ENCODE measurements at places on chromosomes 6 and 20.

DNA sequence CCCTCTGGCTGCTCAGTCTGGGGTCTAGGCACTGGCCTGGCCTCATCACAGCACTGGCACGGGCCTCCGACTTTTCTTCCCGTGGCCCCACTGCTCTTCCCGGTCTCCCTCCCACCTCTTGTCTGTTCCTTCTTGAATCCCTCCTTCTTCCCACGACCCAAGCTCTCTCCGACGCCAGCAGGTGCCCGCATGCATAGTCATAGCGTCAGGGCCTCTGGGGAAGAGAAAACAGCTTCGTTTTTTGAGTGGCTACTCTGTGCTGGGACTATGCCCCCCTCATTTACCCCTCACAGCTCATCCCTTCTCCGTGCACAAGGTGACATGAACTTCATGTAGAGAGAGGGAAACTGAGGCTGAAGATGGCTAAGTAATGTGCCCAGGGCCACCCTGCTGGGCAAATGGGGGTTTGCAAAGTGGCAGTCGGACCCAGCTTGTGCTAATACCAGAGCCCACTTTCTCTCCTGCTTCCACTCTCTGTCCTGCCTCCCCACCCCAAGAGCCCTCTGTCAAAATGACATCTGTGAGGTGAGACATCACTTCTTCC is 59.2 kb downstream of the SYNJ2 start:
- no peak for DNase-seq

DNA sequence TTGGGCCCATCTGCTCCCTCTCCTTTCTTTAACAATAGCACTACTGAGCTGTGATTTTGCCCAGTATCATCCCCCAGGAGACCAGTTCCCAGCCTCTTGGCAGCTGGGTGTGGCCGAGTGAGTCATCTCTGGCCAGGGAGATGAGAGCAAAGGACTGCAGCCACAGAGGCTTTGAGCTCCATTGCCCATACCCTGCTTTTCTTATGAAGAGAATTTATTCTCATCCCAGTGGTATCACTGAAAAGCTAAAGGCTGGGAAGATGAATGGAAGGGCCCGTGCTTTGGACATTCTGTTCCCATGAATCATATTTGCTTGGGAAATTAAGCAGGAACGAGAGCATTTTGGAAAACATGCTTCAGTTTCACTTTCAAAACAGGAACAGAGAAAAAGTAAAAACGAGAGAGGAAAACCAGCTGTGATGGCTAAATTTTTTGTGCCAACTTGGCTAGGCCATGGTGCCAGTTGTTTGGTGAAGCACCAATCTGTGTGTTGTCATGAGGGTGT is 14.9 kb downstream of the CST3 start:
- no peak for DNase-seq

GRCh38 chr6:83958241-83958685 is 75.3 kb upstream of the MRAP2 start:
- DNase-seq = no peak

- peak; percentile 77 for DNase-seq
Observed at GRCh38 chr6:28474441-28475219, 31.3 kb upstream of the ZSCAN23 start.

- DNase-seq = no peak
Observed at GRCh38 chr6:23446469-23446967, 679.5 kb upstream of the NRSN1 start.

DNA sequence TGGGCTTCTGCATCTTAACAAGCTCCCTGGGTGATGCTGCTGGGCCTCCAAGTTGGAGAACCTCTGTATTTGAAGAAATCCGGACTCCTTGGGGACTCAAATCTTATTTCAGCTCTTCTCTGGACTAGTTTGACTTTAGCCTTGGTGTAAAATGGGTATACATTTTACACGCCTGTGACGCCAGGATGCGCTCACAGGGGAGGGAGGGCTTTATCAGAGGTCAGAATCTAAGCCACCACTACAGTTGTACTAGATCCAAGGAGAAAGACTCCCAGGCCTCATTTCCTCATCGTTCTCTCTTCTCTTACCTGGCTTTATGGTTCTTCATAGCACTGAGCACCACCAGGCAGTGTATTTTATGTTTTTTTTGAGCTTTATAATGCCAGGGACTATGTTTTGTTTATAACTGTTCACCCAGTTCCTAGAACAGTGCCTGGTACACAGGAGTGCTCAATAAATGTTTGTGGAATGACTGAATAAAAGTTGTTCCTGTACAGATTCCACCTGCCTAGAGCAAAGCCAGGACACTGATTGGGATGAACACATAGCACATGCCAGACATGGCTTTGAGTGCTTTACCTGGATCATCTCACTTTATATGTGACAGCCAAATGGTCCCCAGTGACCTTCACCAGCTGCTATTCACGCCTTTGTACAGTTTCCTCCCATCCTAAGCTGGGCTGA is 5.1 kb upstream of the RBCK1 start:
- no peak for DNase-seq

GRCh38 chr20:8166730-8167129 is 34.7 kb downstream of the PLCB1 start:
- DNase-seq = no peak

GRCh38 chr20:25584905-25585704 is at the start of gene NINL:
Gene NINL, minus strand, starts transcription at chr20:25585531. Its CDS starts 58,944 bp downstream, at chr20:25526587.
- no peak for DNase-seq

- DNase-seq = peak; percentile 74
Observed at GRCh38 chr6:27517928-27518787, 45.3 kb upstream of the ZNF184 start.

GRCh38 chr20:47117773-47118172 is 223.1 kb downstream of the EYA2 start:
- no peak for DNase-seq

- DNase-seq = no peak
Observed at GRCh38 chr20:9099372-9099771, 30.5 kb downstream of the PLCB4 start.

- no peak for DNase-seq
Observed at GRCh38 chr6:134287859-134288537, 29.9 kb downstream of the SGK1 start.

GRCh38 chr20:64086801-64087200 is 2.6 kb upstream of the LKAAEAR1 start:
- no peak for DNase-seq

- DNase-seq = no peak
Observed at GRCh38 chr6:160301339-160301738, 42.7 kb upstream of the SLC22A2 start.

DNA sequence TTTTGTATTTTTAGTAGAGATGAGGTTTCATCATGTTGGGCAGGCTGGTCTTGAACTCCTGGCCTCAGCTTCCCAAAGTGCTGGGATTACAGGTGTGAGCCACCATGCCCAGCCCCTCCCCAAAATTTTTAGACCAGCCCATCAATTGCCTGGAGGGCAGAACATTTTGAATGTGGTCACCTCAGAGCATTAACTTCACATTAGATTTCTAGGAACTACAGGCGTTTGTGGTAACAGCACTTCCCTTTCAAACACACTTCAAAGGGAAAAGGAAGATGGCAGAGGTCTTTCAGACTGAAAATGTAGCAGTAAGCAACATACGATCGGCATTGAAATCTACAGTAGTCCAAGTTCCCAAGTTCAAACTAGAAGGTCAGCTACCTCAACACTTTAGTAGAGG is 12.3 kb upstream of the SLA2 start:
- DNase-seq = no peak
